ENCODE measurements at places on chromosomes 3 and 15.

DNA sequence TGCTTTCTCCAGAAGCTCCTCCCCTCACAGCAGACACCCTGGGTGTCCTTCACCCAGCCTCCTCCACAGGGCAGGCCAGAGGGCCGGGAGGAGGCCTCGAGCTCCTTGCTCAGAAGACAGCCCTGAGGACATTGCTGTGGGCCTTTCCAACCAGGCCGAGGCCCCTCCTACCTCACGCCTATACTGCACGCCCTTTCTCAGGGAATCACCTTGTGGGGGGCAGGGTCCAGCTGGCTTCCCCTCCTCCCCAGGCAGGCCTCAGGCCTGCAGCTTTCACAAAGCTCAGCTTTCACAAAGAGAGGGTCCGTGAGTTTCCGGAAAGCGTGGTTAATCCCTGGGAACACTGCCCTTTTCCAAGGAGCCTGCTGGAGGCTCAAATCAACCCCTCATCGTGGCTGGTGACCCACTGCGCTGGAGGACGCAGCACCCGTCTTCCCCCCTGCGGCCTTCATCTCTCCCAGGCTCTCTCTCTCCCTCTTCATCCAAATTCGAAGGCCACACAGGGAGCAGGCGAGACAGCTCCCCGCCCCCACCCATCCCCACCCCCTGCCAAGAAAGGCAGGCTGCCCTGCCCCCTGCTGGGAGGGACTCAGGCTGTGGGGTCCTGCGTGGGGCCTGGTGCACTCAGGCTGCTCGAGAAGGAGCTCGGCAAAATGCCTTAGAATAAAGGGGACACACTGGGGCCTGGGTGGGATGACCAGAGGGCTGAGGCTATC is 79.4 kb downstream of the OCA2 start:
- no peak for DNase-seq
- H3K4me1 ChIP-seq, result no peaks in the 10 kb centered on the region
- no peak overlapping the region for H3K27ac ChIP-seq
- H3K36me3 ChIP-seq, result no peaks in the 10 kb centered on the region
- H3K4me3 ChIP-seq, result no peak overlapping the region

DNA sequence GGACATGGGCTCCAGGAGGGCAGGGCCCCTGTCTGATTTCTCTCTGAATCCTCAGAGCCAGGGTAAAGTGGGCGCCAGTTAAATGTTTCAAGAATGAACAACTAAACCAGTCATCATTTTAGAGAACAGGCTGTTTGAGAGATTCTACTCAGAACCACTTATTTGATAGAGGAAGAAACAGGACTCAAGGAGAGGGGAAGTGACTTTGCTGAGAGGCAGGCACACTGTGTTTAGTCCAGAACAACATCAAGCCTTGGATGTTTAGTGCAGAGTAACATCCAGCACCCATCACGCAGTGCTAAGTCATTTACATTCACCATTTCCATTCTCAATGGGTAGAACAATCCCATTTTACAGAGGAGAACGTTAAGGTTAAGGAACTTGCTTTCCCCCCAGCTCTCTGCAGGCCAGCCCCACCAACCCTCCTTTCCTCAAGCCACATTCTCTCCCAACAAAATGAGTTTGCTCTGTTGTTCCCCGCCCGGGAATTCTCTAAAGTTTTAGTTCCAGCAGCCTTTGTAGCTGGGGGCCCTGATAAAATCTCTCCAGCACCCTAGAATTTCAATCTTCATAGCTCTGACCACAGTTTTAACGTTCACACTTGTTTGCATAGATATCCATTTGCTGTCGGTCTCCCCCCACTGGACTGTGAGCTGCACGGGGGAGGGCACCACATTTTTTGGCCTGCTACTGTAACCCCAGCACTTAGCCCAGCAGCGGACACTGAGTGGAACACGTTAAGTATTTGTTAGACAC is 962 bp downstream of the NMNAT3 start:
- no peaks in the 10 kb centered on the region for H3K27me3 ChIP-seq
- H3K4me1 ChIP-seq, result peaks cover 15% of the 10 kb centered on the region
- peak overlapping the region; percentile 77 for H3K4me3 ChIP-seq
- no peak overlapping the region for H3K27ac ChIP-seq
- DNase-seq, result no peak
- no peaks in the 10 kb centered on the region for H3K36me3 ChIP-seq

- H3K4me1 ChIP-seq, result no peaks in the 10 kb centered on the region
- no peak overlapping the region for H3K27ac ChIP-seq
- no peaks in the 10 kb centered on the region for H3K36me3 ChIP-seq
- H3K27me3 ChIP-seq, result no peaks in the 10 kb centered on the region
- no peak for DNase-seq
- no peak overlapping the region for H3K4me3 ChIP-seq
These were observed 31.5 kb downstream of the IGF2BP2 start for GRCh38 chr3:185793381-185793780.

- H3K36me3 ChIP-seq, result peaks cover 6% of the 10 kb centered on the region
- H3K27ac ChIP-seq, result no peak overlapping the region
- no peaks in the 10 kb centered on the region for H3K4me1 ChIP-seq
- no peak for DNase-seq
- no peak overlapping the region for H3K4me3 ChIP-seq
These were observed 11.5 kb upstream of the SCAP start for GRCh38 chr3:47487265-47487664.

GRCh38 chr3:44862226-44862637 is 520 bp downstream of the TMEM42 start:
- H3K4me3 ChIP-seq, result peak overlapping the region; percentile 78
- H3K36me3 ChIP-seq, result no peaks in the 10 kb centered on the region
- peak overlapping the region; percentile 95 for H3K27ac ChIP-seq
- no peaks in the 10 kb centered on the region for H3K27me3 ChIP-seq
- H3K4me1 ChIP-seq, result peaks cover 40% of the 10 kb centered on the region
- no peak for DNase-seq

DNA sequence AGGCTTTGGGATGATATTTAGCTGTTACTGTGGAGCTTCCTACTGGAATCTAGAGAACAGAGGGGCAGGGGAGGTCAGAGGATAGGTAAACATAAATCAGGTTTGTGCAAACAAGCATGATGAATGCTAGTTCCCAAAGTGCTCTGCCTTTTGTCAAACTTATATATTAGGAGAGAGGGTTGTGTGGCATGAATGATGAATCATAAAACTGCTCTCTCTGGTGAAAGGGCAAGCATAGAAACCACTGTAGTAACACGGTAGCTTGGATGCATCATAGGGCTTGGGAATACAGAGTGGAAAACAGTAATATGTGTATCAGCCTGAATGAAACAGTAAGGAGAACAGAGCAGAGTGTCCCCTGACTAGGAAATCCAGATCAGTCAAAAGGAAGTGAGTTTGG is 486.7 kb downstream of the IL5RA start:
- H3K4me1 ChIP-seq, result no peaks in the 10 kb centered on the region
- no peaks in the 10 kb centered on the region for H3K27me3 ChIP-seq
- H3K36me3 ChIP-seq, result no peaks in the 10 kb centered on the region
- no peak overlapping the region for H3K27ac ChIP-seq
- no peak overlapping the region for H3K4me3 ChIP-seq

- peaks cover 94% of the 10 kb centered on the region for H3K4me1 ChIP-seq
- H3K4me3 ChIP-seq, result no peak overlapping the region
- no peak for DNase-seq
- peak overlapping the region; percentile 86 for H3K27ac ChIP-seq
These were observed 14.7 kb downstream of the CHD2 start for GRCh38 chr15:92914768-92915221.

GRCh38 chr3:117427081-117427480 is 717.5 kb downstream of the TUSC7 start:
- no peak overlapping the region for H3K27ac ChIP-seq
- DNase-seq, result no peak
- H3K36me3 ChIP-seq, result no peaks in the 10 kb centered on the region
- H3K4me3 ChIP-seq, result no peak overlapping the region
